ENCODE measurements at places on chromosomes 2 and 18.
A peak's percentile ranks its signal among the peaks of the same experiment; 100 is the strongest.

GRCh38 chr2:144358374-144358964 is 161.4 kb downstream of the ZEB2 start:
- DNase-seq = no peak

DNA sequence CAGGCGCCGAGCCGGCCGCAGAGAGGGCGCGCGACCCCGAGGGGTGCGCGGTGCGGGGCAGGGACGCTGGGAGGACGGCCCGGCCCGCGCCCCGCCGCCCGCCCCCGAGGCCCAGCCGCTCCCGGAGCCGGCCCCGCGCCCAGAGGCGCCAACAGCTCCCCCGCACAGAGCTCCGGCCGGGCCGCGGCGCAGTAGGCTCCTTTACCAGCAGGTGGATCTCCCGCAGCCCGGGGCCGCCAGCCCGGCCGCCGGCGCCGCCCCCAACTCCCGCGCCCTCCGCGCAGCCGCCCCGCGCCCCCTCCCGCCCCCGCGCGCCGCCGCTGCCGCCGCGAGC is 258 bp downstream of the MGAT4A start:
- DNase-seq = peak; percentile 64

DNA sequence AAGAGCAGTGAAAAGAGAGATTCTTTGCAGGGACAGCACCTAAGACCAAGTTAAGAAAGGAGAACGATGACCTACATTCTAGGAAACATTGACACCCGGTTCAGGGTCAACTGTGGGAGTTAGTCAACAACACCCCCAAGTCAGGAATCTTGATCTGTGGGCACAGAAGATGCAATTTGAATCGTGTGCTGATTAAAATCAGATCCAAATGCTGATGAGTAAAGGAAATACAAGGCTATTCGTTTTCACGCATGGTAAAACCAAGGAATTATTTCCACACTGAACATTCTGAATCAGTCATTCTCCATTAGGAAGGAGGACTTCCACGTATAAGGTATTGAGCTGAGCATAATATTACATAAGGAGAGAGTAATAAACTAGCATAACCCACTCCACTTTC is 124.2 kb downstream of the COPS8 start:
- no peak for DNase-seq

DNA sequence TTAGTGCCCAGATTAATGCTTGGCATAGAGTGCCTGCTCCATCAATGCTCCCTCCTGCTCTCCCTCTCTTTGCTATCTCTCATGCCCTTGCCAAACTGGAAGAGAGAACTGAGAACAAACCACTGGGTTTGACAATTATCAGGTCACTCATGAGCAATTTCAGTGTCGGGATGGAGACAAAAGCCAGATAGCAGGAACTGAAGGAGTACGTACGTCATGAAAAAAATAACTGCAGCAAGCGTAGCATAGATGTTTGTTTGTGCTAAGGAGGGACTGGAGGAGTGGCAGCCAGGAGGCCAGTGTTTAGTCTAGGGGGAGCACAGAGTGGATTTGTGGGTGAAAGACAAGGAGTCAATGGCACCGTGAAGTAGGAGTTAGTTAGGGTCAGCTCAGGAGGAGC is 113.3 kb downstream of the POLE4 start:
- DNase-seq = no peak

DNA sequence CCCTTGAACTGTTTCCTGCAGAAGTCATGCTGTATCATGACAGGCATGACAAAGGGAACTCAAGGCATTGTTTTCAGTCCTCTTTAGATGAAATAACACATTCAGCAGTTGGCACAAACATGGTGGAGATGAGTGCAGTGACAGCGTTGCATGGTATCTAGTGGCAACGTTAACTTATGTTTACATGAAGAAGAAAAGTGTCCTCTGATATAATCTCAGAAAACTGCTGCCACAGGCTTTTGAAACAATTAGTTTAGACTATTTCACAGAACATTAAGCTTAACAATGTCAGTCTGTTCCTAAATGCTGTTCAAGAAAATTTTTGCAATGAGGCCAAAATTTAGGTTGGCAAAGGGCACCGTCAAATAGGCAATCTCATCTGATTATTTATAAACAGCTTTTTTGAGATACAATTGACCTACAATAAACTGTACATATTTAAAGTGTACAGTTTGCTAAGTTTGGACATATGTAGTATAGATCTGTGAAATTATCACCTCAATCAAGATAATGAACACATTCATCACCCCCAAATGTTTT is 64.7 kb downstream of the LYPD6B start:
- DNase-seq = no peak

DNA sequence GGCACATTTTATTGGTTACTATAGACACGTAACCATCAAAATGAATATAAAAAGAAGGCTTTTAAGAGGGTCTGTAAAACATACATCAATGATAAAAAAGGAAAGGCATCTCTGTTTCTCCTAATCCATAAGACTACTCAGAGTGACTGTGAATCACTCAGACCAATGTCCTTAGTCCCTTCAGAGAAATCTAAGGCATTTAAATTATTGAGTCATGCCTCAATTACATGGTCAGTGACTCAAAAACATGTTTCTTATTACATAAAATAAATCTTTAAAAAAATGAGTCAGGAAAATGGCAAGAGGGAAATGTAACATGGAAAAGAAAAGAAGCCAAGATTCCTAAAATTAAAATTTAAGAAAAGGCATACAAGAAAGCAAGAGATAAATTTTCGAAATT is 146.6 kb downstream of the ERBB4 start:
- no peak for DNase-seq

GRCh38 chr2:173235947-173236803 is 118.5 kb upstream of the CDCA7 start:
- DNase-seq = no peak

DNA sequence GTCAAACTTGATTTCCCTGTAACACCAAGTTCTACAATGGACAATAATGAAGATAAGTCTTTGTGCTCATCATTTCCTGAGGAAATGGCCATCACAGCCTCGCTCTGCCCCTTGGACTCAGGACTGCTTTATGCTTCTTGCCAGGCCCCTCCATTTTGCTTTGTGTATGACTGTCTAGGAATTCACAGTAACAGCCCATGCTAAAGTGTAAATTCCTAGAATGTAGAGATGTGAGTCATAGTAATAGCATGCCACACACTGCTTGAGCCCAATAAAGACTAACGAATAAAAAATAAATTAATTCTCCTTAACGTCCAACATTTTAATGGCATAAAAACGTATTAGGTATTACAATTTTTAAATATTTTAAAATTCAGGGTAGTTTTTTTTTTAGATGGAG is 226.5 kb downstream of the PID1 start:
- no peak for DNase-seq

- DNase-seq = no peak
Observed at GRCh38 chr2:62217421-62217820, 21.5 kb downstream of the B3GNT2 start.

DNA sequence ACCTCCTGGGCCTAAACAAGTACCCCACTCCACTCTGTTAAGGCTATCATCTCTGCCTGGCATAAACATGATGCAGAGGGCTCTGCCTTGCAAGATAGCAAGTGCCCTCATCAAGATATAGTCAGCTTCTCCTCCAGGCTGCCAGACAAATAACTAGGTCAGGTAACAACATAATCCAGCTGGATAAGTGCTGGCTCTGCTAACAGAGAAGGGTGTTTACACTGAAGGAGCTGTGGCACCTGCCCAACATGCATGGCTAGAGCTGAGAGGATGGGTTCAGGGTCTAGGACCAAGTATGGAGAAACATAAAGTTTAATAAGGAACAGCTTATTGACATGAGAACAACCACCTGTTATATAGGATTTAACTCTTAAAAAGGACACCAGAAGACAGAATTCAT is 42.8 kb downstream of the DLGAP1 start:
- DNase-seq = no peak

DNA sequence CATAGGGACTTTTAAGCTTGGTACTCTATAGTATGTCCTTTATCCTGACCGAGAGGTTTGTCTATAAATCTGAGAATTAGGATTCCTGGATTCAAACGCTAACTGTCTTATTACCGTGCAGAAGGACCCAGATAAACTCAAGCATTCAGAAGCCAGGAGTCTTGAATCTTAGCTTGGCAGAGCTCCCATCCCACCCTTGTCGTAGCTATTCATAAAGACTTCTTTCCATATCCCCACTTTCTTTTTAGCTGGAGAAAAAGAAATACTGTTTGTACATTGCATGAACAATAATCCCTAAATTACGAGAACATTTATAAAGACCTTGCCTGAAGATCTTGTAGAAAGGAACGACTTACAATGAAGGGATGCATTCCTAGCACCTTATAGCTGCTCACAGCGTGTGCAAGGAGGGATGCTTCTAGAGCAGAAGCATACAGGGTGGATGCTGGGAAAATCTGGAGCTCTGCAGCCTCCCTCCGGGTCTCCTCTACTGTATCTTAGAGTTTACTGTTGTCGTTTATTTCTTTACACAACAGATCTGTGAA is 13.6 kb downstream of the EFR3B start:
- no peak for DNase-seq

DNA sequence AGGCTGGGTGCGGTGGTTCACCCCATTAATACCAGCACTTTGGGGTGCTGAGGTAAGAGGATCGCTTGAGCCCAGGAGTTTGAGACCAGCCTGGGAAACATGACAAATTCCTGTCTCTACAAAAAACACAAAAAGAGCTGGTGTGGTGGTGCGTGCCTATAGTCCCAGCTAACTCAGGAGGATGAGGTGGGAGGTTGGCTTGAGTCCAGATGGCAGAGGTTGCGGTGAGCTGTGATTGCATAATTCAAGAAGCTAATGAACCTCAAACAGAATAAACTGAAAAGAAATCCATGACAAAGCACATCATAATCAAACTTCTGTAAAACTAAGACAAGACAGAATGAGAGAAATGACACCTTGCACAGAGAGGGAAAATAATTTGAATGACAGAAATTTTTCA is 54.8 kb downstream of the SEMA4F start:
- DNase-seq = no peak

- no peak for DNase-seq
Observed at GRCh38 chr18:43278355-43278754, 1.1 kb upstream of the SYT4 start.

- DNase-seq = no peak
Observed at GRCh38 chr2:220152281-220152935, 525.0 kb downstream of the SLC4A3 start.

Measured in activated naive CD8-positive, alpha-beta T cell treated with anti-CD3 and anti-CD28 coated beads, Interleukin-2, amount 50 U/mL, for 24 hours (primary cell).